ENCODE measurements at places on chromosomes 5 and 9. TPM values are rescaled to one million over a fixed set of nuclear protein-coding genes. Genes with fewer than 3 reads are reported as not detected.

IDNK gene
- 10.6 TPM for polyA plus RNA-seq

UGT3A1 gene
- polyA plus RNA-seq: not detected

DYNC2I2 gene
- polyA plus RNA-seq: 2.2 TPM

SLC6A3 gene
- not detected for polyA plus RNA-seq

IRX2 gene
- polyA plus RNA-seq: not detected

ADGRV1 gene
- polyA plus RNA-seq: 0.18 TPM

PCYOX1L gene
- polyA plus RNA-seq: 13.5 TPM

WNT8A gene
- polyA plus RNA-seq: not detected

ST8SIA4 gene
- 36.4 TPM for polyA plus RNA-seq

RLN1 gene
- polyA plus RNA-seq: not detected

KIF4B gene
- polyA plus RNA-seq: not detected

OR1J2 gene
- not detected for polyA plus RNA-seq
